ENCODE measurements at places on chromosomes 12 and 14. TPM values are rescaled to one million over a fixed set of nuclear protein-coding genes. Genes with fewer than 3 reads are reported as not detected.

TCL1A gene
- 1.4 TPM for polyA plus RNA-seq

PAPLN gene
- polyA plus RNA-seq: 35.0 TPM

LRRIQ1 gene
- polyA plus RNA-seq: 37.0 TPM

KIF26A gene
- 13.4 TPM for polyA plus RNA-seq

Data from left renal cortex interstitium (tissue), 4 donors.